Stimulated activated CD4-positive, alpha-beta T cell treated with anti-CD3 and anti-CD28 coated beads, Interleukin-15, amount 100 ng/mL, for 1 hour (primary cell): ENCODE measurements at places on chromosomes 16 and 17.

DNA sequence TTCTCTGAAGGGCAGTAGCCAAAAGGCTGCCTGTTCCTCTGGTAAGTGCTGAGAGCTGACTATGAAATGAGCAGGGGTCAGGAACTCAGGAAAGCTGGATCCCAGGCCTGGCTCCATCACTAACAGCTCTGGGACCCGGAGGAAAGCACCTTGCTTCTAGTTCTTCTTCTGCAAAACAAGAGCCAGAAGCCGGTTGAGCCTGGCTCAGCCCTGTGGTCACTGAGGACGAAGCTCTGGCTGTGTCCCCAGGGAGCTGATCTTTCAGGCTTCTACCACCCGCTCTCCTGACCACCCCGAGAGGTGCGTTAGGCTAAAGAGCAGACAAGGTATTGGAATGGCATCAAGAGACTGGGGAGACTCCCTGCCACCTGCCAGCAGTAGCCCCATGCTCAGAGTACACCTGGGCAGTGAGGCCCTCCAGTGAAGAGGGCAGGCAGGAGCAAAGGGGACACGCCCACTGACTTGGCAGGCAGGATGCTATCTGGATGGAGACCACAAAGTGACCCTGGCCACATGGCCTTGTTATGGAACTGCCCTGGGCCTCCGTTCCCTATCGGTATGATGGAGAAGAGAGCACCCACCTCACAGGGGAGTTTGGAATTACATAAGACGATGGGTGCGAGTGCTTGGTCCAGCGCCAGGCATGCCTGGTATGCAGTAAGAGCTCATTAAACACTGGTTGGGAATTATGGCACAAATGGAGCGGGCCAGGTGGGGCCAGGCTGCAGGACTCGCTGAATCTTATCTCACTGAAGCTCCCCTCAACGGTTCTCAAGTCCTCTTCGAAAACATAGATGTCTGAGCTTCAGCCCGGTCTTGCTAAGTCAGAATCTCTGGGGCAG lies 61.4 kb downstream of the COG7 start:
- DNase-seq = no peak

GRCh38 chr17:35817196-35817595 lies 7.9 kb downstream of the TAF15 start:
- no peak for DNase-seq

DNA sequence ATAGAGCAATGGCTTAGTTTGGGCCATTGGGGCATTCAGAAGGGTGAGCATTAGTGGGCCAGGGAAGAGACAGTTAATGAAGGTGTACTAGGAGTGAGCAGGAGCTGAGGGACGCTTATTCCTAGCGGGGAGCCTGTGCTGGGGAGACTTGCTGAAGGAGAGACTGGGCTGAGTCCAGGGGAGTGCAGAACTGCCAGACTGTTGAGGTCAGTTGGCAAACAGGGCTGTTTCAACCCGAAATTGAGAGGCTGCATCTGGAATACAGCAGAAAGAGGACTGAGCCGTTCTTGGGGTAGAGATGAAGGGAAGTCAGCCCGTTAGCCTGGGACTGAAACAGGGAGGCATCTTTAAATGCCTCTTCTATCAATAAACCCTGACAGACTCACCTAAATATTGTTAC lies 33.2 kb downstream of the MAP2K6 start:
- DNase-seq = no peak

- DNase-seq = no peak
Observed at GRCh38 chr16:62846399-62847057, 810.3 kb upstream of the CDH8 start.

- no peak for DNase-seq
Observed at GRCh38 chr16:66617728-66618127, 13.2 kb downstream of the CMTM3 start.

- no peak for DNase-seq
Observed at GRCh38 chr17:16593356-16594102, 24.5 kb upstream of the ZNF287 start.

- no peak for DNase-seq
Observed at GRCh38 chr17:62791235-62791734, 16.8 kb downstream of the MARCHF10 start.

- DNase-seq = no peak
Observed at GRCh38 chr17:2852221-2852620, 56.0 kb downstream of the RAP1GAP2 start.

- DNase-seq = no peak
Observed at GRCh38 chr16:3963203-3963602, 82.7 kb upstream of the CREBBP start.

DNA sequence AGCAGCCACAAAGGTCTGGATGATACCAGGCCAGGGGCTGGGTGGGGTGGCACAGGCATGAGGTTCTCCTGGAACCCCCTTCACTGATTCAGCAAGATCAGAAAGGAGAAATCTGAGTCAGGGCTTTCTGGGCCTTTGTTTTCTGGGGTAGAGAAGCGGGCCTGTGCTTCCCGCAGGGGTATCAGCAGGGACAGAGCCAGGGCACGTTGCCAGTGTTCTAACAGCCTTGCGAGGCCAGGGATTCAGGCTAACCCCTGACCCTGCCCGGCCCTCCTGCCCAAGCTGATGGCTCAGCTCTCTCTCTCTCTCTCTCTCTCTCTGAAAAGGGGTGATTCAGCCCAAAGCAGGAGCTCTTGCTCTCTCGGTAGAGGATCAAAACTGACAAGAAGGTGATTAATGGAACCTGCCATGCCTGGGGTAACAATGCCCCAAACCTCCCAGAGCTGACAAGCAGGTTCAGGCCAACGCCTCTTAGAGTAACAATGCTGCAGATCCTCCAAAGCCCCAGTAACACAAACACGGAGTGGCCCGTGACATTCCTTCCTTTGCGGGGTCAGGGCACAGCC lies 2.0 kb upstream of the KRT13 start:
- no peak for DNase-seq

DNA sequence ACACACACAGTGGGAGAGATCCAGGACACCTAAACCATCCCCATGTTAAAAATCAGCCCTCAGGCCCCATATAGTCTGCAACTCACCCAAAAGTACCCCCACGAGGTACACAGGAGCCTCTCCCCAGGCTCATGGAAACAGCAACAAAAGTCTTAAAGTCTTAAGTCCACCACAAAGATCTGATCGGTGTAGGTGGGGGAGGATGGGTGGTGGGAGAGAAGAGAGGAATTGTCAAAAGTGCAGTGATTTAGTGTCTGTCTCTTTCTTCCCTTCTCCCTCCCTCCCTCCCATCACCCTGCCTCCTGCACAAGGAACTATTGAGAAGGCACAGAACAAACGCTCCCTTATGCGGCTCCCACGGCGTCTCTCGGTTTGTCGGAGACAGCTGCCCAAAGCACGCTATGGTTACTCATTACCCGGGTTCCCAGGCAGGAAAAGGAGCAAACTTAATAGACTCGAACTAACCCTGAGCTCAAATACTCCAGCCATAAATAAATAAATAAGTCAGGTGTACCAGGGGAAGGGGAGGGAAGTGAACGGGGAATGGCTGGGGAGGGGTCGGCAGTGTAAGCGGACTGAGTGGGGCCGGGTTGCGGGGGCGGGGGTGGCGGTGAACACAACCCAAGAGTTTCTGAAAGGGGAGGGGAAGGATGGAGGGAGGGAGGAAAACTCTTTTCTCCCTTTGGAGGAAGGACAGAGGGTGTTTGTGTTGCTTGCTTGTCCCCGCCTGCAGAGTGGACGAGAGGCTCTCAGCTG lies 477.4 kb downstream of the SLC39A11 start:
- no peak for DNase-seq

DNA sequence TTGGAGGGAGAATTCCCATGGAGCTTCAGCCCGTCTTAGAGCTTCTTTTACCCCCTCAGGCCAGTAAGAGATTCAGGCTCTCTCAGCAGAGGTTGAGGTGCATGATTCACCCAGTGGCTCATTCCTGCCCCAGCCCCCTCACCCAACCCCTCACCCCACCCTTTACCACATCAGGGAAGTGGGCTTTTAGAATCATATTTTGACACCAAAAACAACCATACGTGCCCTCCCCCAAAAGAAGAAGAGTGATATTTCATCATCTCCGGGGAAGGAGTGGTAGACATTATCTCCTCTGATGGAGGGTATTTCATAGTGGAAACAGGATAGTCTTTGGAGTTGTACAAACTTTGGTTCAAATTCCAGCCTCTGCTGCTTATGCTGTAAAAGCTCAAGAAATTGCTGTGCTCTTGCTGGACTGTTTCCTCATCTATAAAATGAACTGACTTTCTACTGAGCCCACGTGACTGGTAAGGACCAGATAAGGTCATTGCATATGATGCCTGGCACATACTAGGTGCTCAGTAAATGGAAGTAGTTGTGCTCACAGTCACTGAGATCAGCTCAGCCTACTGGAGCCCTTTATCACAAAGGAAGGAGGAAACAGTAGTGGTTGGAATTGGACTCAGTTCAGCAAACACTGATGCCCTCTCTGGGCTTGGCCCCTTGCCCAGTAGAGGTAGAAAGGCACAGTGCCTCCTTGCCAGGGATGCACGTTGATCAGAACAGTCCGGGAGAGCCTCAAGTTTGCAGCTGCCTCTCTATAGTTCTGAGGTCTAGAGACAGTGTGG lies 18.3 kb upstream of the CCL5 start:
- no peak for DNase-seq

DNA sequence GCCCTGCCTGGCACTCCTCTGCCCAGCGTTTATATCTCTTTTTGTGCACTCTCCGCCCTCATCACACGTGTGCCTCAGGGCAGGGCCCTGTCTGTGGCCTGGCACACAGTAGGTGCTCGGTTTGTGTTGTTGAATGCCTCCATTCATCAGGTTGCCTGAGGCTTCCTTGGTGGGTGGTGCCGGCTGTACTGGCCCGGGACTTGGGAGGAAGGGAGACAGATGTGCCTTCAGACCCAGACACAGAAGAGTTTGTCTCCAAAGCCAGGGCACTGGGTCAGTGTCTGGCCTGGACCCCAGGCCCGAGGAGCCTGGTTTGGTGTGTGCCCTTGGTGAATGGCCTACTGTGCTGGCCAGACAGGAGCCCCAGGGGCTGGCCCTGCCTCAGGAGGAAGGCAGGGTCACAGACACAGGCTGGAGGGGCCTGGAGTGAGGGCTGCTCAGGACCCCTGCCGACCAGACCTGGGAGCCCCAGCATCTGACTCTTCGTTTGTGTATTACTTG lies 71.6 kb downstream of the RAI1 start:
- no peak for DNase-seq
